ENCODE measurements at places on chromosomes 1 and 21.

GRCh38 chr1:9293533-9294404 is 1.1 kb downstream of the SPSB1 start:
- DNase-seq: peak; percentile 43

GRCh38 chr1:182739545-182739944 is 50.0 kb upstream of the NPL start:
- DNase-seq: no peak

GRCh38 chr1:174580801-174581200 is 133.0 kb downstream of the GPR52 start:
- peak; percentile 0 for DNase-seq

- DNase-seq: peak; percentile 44
These were observed at the start of gene ZSWIM5 for GRCh38 chr1:45205910-45206721. ZSWIM5 (minus strand) TSS chr1:45206605; CDS start chr1:45206350, 255 bp downstream.

DNA sequence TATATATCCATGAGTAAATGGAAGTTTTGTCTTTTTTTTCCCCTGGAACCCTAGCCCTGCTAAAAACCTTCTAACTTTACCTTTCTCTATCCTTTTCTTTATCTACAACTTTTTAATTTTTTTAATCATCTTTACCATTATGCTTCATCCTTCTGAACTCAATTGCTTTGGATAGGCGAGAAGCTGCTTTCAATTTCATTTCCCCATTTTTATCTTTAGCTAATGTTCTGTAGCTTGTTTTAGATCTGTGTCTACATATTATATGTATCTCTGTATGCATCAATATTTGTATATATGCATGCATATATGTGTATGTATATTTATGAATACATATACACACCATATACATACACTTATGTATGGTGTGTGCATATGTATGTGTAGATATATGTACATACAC is 57.4 kb downstream of the PTPRC start:
- no peak for DNase-seq

DNA sequence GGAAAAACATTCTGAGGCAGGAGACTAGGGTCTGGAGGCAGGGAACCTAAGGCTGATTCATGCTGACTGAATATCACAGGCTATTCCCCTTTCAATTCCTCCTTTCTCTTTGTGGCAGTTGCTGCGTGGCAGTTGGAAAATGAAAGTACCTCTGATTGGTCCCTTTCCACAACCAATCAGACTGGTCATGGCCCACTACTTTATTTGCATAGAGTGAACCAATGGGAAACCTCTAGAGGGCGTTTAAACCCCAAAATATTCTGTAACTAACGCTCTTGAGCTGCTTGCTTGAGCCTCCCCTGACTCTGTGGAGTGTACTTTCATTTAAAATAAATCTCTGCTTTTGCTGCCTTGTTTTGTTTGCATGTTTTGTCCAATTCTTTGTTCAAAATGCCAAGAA is 27.7 kb upstream of the VN1R5 start:
- DNase-seq: peak; percentile 44

DNA sequence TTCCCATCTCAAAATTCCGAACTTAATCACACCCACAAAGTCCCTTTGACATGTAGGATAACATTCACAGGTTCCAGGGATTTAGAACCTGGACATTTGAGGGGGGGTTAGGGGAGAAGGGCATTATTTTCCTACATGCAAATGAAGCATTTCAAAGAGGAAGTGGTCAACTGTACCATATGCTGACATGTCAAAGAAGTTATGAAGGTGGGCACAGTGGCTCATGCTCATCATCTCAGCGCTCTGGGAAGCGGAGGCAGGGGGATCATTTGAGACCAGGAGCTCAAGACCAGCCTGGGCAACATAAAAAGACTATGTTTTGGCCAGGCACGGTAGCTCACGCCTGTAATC is 35.7 kb downstream of the PTP4A2 start:
- DNase-seq: no peak

GRCh38 chr1:36956570-36956969 is 77.7 kb downstream of the GRIK3 start:
- no peak for DNase-seq

DNA sequence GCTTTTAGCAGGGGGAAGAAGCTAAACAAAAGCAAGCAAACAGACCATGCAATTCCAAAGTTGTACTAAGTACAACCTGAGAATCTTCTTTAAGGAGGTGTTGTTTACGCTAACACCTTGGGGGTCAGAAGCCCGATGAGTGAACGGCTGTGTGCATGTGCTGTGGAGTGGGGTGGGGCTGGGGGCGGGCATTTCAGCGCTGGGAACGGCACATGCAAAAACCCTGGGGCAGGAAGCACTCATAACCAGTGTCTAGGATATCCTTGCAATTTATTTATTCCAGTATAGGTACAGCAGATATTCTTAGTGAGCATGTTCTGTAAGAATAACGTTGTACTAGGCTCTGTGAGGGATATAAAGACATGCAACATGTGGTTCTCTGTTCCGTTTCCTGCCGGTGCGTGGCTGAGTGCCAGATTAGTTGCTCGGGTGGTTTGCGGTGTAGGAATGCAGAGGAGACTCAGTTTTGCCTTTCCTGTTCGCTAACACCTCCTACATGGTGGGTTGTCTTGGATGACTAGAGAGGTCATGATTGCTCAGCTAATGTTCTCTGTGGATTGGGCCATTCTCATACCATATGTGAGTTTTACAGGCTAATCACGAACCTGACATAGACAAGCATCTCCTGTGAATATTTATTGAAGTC is 3.7 kb downstream of the FASLG start:
- DNase-seq: peak; percentile 90

GRCh38 chr1:8439015-8439702 is 121.2 kb downstream of the SLC45A1 start:
- DNase-seq: peak; percentile 81

- peak; percentile 84 for DNase-seq
These were observed 8.9 kb downstream of the SDCCAG8 start for GRCh38 chr1:243264717-243265116.

GRCh38 chr1:5740865-5741860 is 251.1 kb downstream of the NPHP4 start:
- no peak for DNase-seq

- no peak for DNase-seq
These were observed 34.1 kb downstream of the ABL2 start for GRCh38 chr1:179195376-179195775.

GRCh38 chr1:167083871-167084270 is 6.3 kb downstream of the GPA33 start:
- DNase-seq: no peak

DNA sequence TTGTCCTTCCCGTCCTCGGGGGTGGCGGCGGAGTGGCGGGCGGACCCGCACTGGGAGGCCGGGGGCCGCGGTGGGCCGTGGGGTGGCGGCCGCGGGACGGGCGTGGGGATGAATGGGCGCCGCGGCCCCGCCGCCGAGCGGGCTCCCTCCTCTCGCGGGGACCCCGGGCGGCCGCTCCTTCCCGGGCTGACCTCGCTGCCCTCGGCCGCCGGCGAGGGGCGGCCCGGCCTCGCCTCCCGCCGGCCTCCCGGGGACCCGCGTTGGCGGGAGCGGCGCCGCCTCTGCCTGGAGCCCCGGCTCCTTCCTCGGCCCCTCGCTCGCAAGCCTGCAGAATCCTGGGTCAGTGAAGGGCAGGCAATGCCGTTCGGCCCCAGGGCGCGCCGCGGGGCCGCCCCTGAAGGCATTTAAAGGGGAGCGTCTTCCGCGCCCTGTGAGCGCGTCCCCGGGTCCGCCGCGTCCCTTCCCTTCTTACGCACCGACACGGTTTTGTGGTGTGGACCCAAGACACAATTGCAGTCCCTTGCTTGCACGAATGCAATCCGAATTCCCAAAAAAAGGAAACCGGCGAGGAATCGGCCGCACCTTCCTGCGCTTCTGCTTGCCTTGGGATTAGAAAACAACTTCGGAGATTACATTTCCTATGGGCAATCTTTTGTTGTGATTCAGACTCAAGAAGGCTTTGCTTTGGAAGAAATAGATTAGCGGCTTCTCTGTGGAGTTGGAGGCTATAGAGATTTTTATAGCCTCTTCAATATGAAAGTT is 776 bp downstream of the ITSN1 start:
- DNase-seq: peak; percentile 49

GRCh38 chr1:57064379-57065140 is 98.7 kb upstream of the C8B start:
- DNase-seq: no peak

- peak; percentile 20 for DNase-seq
These were observed 34.9 kb upstream of the IVNS1ABP start for GRCh38 chr1:185351734-185352466.

- peak; percentile 47 for DNase-seq
These were observed 17.3 kb upstream of the ADARB1 start for GRCh38 chr21:45056917-45057560.

GRCh38 chr1:194184425-194184824 is 998.0 kb upstream of the B3GALT2 start:
- peak; percentile 55 for DNase-seq

- DNase-seq: no peak
These were observed 35.5 kb upstream of the SLC19A2 start for GRCh38 chr1:169521226-169521625.

- no peak for DNase-seq
These were observed 186.1 kb upstream of the ADAMTS5 start for GRCh38 chr21:27152996-27153395.
